ENCODE measurements at places on chromosomes 12 and 14. TPM values are rescaled to one million over a fixed set of nuclear protein-coding genes. Genes with fewer than 3 reads are reported as not detected.

The AQP5 gene
- 0.41 TPM for total RNA-seq

The DAAM1 gene
- total RNA-seq = 84.8 TPM

DNA sequence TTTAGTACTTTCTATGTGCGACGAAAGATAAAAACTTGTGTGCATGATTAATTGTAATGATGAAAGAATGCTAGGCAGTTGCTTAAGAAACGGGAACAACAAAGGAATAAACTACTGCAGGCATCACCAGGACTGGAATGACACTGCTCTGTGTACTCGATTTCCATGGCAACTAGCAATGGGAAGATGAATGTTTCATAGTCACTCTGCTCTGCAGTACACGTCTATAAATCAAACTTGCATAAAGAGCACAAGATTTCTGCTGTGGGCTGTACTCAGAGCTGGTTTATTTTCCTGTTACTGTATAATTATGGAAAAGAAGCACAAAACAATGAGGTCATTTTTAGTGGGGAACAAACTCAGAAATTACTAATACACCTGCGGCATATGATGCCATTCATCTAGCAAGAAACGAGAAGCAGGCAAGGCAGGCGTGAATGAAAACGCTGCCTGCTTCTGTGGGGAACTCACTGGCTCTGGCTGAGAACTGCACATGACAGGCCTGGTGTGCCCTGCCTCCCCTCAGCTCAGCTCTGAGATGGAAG, 41.8 kb downstream of the EFCAB11 start:
- DNase-seq = no peak

DNA sequence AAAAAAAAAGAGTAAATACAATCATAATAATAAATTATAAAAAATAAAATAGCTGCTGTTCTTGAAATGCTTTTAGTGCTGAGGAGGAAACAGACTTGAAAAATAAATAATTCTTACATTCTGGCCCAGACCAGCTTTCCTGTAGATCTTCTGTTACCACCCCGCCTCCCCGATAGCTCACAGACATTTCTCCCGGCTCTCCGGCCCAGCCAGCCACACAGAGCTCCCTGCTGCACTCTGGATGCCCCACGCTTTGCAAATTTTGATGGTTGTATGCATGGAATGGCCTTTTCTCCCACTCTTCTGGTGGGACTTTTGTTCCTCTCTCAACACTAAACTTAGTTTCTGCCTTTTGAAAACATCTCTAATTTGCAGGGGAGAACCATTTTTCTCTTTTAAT, 249.3 kb downstream of the ATP23 start:
- DNase-seq = no peak

The KRT80 gene
- not detected for total RNA-seq

- DNase-seq = no peak
These were observed 84.4 kb upstream of the ETV6 start for GRCh38 chr12:11564984-11565651.

The TULP3 gene
- 4.8 TPM for total RNA-seq

GRCh38 chr14:63881926-63882325, 29.1 kb downstream of the SYNE2 start:
- no peak for DNase-seq

GRCh38 chr14:102086709-102086971, 204 bp downstream of the HSP90AA1 start:
- no peak for DNase-seq

The ZBTB42 gene
- 5.7 TPM for total RNA-seq

DNA sequence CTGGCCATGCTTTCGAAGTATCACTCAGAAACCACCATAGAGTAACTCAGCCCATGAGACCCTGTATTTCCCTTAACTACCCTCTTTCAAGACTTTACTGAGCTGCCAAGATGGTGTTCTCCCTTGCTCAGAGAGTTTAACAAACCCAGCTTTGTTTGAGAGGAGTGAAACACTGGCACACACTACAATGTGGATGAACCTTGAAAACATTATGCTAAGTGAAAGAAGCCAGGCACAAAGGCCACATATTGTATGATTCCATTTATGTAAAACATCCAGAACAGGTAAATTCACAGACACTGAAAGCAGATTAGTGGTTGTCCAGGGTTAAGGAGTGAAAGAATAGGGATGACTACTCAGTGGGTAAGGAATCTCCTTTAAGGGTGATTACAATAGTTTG, 18.9 kb downstream of the SERPINA3 start:
- DNase-seq = no peak

DNA sequence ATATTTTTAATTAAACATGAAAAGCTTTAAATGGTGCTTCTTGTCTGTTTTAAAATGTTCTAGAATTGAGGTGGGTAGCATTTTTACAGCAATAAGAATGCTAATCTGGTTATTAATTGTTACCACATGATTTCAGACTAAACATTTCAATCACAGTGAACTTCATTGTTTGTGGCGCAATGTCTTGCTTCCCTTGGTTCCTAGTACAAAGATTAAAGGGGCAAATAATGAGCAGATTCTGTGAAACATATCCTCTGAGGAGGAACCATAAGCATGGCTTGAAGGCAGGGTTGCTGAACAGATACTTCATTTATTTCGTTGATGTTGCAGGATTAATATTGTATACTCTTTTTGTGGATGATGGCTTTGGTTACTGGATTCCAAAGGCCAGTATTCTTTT, 162.1 kb downstream of the FUT8 start:
- DNase-seq = no peak

All from left ventricle myocardium inferior (tissue), 1 donor.